ENCODE measurements at places on chromosomes 12 and 14.

DNA sequence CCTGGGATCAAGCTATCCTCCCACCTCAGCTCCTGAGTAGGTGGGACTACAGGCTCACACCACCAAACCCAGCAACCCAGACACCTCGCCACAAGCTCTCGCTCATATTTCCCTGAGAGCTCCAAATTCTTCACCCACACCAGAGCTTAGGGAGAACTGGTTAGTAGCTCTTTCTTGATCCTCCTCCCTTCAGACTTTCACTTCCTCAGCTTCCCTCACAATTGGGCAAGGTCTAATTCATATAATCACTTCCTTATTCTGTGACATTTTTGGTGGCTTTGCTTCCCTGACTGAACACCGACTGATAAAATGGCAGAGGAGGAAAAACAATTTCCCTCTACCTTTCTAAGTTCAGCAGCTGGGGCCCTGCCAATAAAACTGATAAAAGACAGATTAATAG is 88.5 kb downstream of the GXYLT1 start:
- DNase-seq, result no peak

DNA sequence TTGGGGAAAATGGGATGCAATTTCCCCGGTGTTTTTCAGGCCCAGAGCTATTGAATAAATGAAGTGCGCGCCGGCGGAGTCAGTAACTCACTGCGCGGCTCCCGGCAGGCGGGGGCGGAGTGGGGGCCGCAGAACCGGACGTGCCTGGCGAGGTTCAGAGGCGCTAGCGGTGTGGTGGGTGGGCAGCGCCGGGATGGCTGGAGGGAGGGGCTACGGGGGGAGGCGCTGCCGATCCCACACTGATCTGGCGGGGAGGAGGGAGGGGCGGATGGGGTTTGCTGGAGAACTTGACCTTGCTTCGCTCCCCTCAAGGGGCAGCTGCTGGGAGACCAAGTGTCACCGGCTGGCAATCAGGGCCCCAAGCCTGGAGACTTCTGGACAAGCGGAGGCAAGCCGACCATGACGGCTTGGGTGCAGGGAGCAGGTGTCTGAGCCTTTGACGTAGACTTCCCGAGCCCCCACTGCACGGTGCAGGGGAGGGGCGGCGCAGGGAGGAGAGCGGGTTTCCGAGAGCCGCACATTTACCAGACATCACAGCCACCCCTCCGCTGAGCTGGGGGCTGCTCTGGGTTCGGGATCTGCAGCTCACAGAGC is 174.1 kb upstream of the RTL1 start:
- DNase-seq, result no peak

DNA sequence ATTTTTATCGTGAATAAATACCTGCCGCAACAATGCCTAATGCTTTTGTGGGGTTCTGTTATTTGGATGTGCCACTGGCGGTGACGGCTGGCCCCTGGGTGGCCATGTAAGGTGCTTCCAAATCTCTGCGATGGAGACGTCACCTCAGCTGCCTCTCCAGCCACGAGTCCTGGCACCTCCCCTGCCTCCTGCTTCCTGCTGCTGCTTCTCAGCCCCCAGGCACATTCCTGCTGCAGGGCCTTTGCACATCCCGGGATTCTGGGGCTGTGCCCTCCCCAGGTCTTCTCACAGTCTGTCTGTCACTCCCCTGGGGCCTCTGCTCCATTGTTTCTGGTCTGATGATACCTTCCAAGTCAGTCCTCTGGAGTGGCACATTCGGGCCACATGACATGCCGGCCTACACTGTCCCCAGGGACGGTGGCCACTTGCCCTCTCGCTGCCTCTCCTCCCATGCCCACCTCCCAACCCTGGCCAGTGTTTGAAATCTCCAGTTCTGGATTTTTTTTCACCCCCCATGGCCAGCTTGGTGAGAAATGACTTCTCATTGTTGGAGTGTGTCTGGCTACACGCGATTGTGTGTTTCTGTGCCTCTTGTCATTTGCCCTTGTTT is 151.8 kb downstream of the KIF26A start:
- no peak for DNase-seq

DNA sequence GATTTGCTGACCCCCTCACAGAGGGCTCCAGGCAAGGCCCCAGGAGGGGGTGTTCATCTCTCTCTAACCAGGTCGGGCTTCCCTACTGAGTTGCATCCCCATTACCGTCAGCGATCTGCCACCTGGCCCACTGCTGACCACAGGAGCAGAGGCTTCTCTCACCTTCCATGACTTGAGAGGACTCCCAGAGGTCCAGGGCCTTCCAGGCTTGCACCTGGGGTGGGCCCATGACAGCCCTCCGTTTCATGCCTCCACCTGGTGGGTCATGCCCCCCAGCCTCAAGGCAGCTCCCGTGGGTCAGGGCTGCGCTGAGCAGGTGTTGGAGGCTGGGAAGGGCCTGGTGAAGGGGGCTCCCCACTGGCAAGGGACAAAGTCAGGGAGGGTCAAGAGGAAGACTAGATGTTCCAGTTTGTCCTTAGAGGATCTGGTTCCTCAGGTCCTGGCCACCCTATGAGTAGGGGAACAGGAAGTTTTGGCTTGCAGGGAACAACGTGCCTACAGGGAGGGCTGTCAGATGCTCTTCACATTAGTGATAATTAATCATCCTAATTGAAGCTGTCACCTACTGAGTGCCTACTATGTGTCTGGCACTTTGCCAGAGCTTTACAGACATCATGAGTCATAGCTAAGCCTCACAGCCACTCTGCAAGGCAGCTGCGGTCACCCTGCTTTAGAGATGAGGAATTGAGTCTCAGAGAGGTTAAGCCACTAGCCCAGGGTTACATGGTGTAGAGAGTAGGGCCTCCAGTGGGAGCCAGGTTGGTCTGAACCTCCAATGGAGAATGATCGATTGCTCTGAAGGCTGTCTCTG is 13.8 kb downstream of the NFKBIA start:
- DNase-seq, result no peak

DNA sequence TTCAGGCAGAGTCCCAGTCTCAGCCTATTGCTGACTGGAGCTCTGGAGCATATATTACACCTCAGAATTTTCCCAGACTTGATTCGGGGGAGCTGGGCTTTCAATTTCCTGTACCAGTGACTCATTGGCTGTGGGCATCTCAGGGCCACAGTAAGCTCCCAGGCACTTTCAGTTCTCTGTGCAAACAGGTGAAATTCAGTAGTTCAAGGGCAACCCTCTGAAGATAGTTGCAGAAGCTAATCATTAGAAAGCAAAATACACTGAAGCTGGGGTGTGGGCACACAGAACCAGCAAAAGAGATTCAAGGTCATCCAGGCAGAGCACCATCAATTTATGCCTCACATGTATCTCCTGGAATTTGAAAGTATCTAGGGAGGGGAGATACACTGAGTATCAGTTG is 8.1 kb upstream of the NIN start:
- DNase-seq, result no peak
